ENCODE measurements at places on chromosomes 13 and 19. TPM values are rescaled to one million over a fixed set of nuclear protein-coding genes. Genes with fewer than 3 reads are reported as not detected.

GRCh38 chr13:60707878-60708277 is 310.9 kb downstream of the TDRD3 start:
- H3K4me3 ChIP-seq, result no peak overlapping the region
- no peaks in the 10 kb centered on the region for H3K27me3 ChIP-seq
- no peak for DNase-seq
- no peak overlapping the region for H3K27ac ChIP-seq
- no peaks in the 10 kb centered on the region for H3K4me1 ChIP-seq
- H3K36me3 ChIP-seq, result no peaks in the 10 kb centered on the region

- no peak overlapping the region for H3K4me3 ChIP-seq
- DNase-seq, result no peak
- H3K4me1 ChIP-seq, result no peaks in the 10 kb centered on the region
- no peaks in the 10 kb centered on the region for H3K27me3 ChIP-seq
- H3K27ac ChIP-seq, result no peak overlapping the region
- no peaks in the 10 kb centered on the region for H3K36me3 ChIP-seq
Measured at GRCh38 chr13:39105110-39105509, 66.9 kb downstream of the NHLRC3 start.

DNA sequence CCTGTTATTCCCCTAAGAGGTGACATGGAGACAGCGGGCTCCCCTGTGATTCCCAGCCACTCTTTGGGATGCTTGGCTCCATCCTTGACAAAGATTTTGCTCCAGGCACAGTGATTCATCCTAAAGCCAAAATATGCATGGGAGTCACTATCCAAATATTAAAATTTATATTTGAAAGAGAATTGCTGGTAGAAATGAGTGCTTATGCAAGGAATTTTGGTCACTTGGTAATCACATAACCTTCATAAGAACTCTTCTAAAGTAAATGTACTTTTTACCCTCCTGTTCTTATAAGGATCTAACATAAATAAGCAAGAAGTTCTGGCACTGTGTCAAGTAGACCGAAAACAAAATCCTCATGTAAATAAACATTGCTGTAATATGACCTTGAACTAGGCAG is 385.8 kb downstream of the ITGBL1 start:
- no peaks in the 10 kb centered on the region for H3K4me1 ChIP-seq
- H3K27me3 ChIP-seq, result no peaks in the 10 kb centered on the region
- DNase-seq, result no peak
- H3K27ac ChIP-seq, result no peak overlapping the region
- no peaks in the 10 kb centered on the region for H3K36me3 ChIP-seq

Gene MEIOSIN
- not detected for total RNA-seq

Gene RNF17
- total RNA-seq, result not detected

Gene CASP14
- total RNA-seq, result not detected

Data from Panc1 (cell line).